SK-N-DZ (cell line): ENCODE measurements at places on chromosomes 11 and 22.

GRCh38 chr11:18907391-18907790 lies 31.8 kb downstream of the MRGPRX1 start:
- DNase-seq: no peak

GRCh38 chr11:44914105-44914504 lies 36.6 kb downstream of the TP53I11 start:
- DNase-seq: no peak

- no peak for DNase-seq
Measured at GRCh38 chr11:119688356-119688755, 40.6 kb downstream of the NECTIN1 start.

DNA sequence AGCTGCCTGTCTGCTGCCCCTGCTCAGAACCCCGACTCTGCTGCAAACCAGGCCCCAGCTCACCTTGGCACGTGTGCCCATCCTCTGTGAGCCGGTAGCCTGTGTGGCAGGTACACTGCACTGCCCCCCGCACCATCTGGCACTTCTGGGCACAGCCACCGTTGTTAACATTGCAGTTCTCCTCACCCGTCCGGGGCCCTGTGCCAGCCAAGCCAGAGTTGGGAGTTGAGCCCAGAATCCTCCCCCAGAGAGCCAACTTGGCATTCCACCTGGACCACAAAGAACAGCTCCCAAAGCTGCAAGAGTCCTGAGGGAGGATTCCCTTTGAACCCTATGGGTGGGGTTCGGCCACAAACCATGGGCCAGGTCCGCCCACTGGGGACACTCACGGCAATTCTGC lies 22.5 kb downstream of the LRP4 start:
- DNase-seq: no peak

GRCh38 chr11:95999711-96000406 lies 76.0 kb upstream of the MTMR2 start:
- DNase-seq: no peak

- DNase-seq: no peak
Measured at GRCh38 chr22:19066531-19067271, 55.5 kb downstream of the DGCR2 start.
